Muscle of back (tissue), 13 donors: ENCODE measurements at places on chromosomes 6 and 20. TPM values are rescaled to one million over a fixed set of nuclear protein-coding genes. Genes with fewer than 3 reads are reported as not detected.
A peak's percentile ranks its signal among the peaks of the same experiment; 100 is the strongest.

DNA sequence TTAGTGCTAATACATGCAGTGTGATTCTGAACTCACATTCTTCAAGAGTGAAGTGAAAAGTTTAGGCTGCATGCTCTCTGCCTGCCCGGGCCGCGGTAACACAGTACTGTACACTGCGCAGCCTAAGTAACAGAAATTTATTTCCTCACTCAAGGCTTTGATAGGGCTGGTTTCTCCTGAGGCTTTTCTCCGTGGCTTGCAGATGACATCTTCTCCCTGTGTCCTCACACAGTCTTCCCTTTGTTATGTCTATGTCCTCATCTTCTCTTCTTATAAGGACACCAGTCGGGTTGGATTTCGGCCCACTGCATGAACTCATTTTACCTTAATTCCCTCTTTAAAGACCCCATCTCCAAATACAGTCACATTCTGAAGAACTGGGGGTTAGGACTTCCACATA, 51.1 kb upstream of the TMEM170B start:
- DNase-seq: no peak

The MEP1A gene
- polyA plus RNA-seq: not detected

DNA sequence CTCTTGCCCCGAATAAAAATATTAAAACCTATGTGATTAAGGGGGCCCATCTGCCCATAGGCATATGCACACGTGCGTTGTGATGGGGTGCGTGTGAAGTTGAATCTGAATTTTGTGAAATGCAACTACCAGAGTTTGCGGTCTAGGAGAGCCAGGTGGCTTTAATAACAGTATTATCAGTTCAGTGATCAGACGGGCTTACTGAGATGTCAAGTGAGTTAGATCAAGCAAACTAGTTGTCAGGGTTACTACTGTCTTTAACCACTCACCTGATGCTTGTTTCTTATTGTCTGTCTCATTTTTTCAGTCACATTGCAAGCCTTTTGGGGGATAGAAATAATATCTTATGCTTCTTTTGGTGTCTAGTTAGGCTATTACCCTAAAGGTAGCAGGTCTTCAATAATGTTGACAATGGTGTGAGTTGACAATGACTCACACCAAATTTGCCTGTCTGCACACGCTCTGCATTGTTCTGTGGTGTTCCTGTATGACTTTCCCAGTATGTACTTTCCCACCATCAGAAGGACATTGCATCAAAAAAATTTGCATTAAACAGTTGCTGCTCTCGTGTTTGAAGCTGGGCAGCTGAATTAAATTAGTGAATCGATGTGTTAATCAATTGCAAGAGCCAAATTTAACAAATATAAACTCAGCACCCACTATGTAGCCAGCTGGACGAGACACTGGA, 103.1 kb upstream of the NAA20 start:
- no peak for DNase-seq

GRCh38 chr6:143517447-143517773, 5.9 kb upstream of the FUCA2 start:
- DNase-seq: no peak

GRCh38 chr20:35695245-35695749, 3.9 kb downstream of the NFS1 start:
- DNase-seq: no peak

- DNase-seq: no peak
Measured at GRCh38 chr6:87705070-87705691, 3.1 kb upstream of the AKIRIN2 start.

- no peak for DNase-seq
Measured at GRCh38 chr20:63482021-63482587, 9.6 kb upstream of the KCNQ2 start.

- DNase-seq: no peak
Measured at GRCh38 chr20:57699395-57699794, 10.4 kb downstream of the PMEPA1 start.

- no peak for DNase-seq
Measured at GRCh38 chr20:17519606-17520285, 11.4 kb downstream of the BFSP1 start.

- DNase-seq: no peak
Measured at GRCh38 chr20:24766143-24766527, 182.9 kb upstream of the CST7 start.

DNA sequence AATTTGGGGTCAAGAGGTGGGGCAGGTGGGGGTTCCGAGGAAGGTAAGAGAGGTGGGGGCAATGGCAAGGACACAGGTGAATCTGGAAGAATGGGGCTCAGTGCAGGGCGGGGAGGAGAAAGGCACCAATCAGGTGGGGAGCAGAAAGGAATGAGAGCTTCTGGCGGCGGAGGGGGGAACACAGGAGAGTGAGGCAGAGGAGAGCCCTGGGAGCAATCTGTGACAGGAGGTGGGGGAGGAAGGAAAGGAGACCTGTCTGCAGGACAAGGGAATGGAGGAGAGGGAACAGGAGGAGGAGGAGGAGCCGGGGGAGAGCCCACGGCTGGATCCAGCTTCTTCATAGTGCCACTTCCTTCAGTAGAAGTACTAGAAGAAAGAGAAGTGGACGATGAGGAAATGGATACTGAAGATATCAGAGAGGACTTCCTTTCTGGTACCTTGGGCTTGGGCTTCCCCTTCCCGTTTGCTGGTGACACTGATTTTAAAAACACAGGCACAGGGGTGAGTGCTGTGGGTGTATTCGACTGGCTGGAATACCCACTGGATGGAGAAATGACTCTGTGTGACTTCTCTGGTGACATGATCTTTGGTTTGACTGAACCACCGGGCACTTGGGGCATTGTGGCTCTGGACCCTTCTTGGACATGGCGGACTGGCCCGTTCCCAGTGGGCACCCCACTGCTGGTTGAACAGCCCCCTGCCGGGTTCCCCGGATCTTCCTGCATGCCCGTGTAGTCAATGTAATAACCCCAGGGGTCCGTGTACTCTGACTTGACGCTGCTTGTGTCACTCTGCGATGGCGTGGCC, 27.4 kb downstream of the HEBP2 start:
- DNase-seq: no peak

The PRL gene
- 2.0 TPM for polyA plus RNA-seq

The CAP2 gene
- polyA plus RNA-seq: 169 TPM

DNA sequence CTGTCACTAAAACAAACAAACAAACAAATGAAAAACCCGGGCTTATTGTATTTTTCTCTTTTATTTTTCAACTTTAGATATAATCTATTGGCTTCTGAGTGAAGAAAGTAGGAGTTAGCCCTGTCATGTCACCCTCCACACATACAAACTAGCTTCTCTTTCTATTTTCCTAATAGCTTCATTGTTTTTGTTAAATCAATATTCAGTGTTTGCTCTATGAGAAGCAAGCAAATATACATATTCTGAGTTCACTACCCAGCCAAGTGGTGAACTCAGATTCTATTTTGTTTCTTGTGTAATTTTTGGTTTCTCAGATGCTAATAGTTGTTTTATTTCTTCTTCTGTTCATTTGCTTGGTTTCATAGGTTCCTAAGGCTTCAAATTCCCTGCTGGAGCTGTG, 66.4 kb downstream of the SNRNP48 start:
- no peak for DNase-seq

- no peak for DNase-seq
Measured at GRCh38 chr20:26295006-26295405, 598.4 kb upstream of the ZNF337 start.

The C20orf144 gene
- polyA plus RNA-seq: not detected

The TBX18 gene
- polyA plus RNA-seq: 11.5 TPM

- peak; percentile 94 for DNase-seq
Measured at GRCh38 chr6:42782689-42783176, 881 bp downstream of the BICRAL start.

- peak; percentile 10 for DNase-seq
Measured at GRCh38 chr6:81633391-81633790, 119.1 kb downstream of the TENT5A start.

The ARMC2 gene
- polyA plus RNA-seq: 8.3 TPM

The RNF144B gene
- polyA plus RNA-seq: 8.6 TPM
